ENCODE measurements at places on chromosomes 5 and 9. TPM values are rescaled to one million over a fixed set of nuclear protein-coding genes. Genes with fewer than 3 reads are reported as not detected.

DNA sequence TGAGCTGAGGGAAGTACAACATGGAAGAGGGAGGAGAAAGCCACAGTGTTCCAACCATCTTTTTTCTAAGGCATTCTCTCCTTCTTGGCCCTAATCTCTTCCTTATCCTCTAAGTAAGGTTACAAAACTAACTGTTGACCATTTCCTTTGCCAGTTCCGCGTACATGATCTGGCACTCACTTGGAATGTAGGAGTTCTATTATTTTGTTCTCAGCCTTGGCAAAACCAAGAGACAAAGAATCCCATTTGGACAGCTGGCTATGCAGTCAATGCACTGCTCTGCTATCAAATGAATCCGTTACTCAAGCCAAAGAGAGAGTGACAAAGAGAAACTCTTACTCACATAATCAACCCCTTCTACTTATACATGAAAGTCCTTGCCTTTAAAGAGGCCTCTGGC, 410.3 kb downstream of the DTWD2 start:
- DNase-seq: no peak

- no peak for DNase-seq
These were observed 12.4 kb downstream of the ZNF474 start for GRCh38 chr5:122141751-122142150.

- DNase-seq: no peak
These were observed 1009.7 kb upstream of the CDH6 start for GRCh38 chr5:30183795-30184194.

Gene GPR151
- not detected for polyA plus RNA-seq

DNA sequence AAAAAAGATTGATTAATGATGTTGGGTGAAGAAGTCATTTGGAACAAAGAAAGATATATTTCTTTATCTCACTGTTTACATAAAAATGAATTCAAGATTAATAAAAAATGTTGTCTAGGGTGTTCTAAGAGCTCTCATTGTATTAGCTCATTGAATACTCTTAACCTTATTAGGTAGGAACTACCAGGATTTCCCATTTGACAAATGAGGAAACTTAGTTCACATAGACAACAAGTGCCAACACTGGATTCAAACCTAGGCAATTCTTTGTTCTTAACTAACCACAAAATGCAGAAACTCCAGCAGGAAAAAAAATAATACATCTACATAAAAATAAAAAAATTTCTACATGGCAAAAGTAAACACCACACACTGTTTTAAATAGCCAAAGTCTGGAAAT, 175.8 kb downstream of the RAPGEF6 start:
- DNase-seq: no peak
